ENCODE measurements at places on chromosomes 4 and X. TPM values are rescaled to one million over a fixed set of nuclear protein-coding genes. Genes with fewer than 3 reads are reported as not detected.

Gene RIPPLY1
- total RNA-seq, result not detected

DNA sequence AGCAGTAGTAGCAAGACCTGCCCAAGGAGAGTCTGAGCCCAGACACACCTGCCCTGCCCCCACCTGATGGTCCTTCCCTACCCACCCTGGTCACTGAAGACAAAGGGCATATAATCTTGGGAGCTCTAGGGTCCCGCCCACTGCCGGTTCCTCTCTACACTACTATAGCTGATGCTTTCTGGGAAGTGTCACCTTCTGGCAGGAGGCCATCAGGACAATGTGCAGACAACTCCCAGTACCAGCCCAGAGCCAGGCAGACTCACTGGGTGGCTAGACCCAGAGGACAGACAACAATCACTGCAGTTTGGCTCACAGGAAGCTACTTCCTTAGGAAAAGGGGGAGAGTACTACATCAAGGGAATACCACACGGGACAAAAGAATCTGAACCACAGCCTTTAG, 312.7 kb downstream of the SPRY1 start:
- DNase-seq, result no peak

DNA sequence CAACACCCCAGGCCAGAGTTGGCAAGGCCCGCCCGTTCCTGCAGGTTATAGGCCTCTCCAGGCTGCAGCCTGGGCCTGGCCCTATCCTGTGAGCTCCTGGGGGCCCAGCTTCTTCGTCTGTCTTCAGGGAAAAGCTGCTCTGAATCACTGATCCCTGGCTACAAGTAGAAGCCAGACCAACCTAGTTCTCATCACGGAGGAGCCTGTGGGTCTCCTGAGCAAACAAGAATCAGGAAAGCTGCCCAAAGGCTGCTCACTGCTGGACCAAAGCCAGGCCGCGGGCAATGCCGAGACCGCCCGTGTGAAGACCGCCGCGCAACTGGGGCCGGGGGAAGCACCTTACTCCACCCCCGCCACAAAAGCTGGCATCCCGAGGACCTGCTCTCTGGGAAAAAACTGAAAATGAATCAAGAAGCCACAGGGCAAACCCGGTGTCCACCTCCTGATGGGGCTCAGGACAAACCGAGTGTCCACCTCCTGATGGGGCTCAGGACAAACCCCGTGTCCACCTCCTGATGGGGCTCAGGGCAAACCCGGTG, 12.8 kb downstream of the CTBP1 start:
- DNase-seq, result no peak

DNA sequence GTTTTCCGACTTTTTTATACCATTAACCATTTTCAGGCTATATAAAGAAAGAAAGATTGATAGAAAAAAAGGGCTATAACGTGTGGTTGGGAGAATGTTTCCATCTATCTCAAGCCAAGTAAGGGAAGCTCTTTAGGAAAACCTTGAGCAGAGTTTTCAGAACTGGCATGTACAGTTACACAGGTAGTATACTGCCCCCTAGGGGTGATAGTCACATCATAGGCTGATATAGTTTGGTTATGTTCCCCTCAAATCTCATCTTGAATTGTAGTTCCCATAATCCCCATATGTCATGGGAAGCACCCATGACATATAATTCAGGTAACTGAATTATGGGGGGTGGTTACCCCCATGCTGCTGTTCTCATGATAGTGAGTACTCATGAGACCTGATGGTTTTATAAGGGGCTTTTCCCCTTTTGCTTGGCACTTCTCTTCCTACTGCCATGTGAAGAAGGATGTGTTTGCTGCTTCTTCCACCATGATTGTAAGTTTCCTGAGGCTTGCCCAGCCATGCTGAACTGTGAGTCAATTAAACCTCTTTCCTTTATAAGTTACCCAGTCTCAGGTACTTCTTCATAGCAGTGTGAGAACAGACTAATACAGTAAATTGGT, 186.8 kb downstream of the TMA16 start:
- DNase-seq, result no peak

Gene ALPK1
- total RNA-seq, result 17.8 TPM

Gene FANCB
- total RNA-seq, result 0.72 TPM

GRCh38 chr4:169361756-169362155, 91.0 kb upstream of the SH3RF1 start:
- DNase-seq, result no peak

- no peak for DNase-seq
These were observed 422.6 kb upstream of the DIPK2B start for GRCh38 chrX:45623266-45623665.

Gene FAM9B
- not detected for total RNA-seq

Gene FGF13
- 11.7 TPM for total RNA-seq

DNA sequence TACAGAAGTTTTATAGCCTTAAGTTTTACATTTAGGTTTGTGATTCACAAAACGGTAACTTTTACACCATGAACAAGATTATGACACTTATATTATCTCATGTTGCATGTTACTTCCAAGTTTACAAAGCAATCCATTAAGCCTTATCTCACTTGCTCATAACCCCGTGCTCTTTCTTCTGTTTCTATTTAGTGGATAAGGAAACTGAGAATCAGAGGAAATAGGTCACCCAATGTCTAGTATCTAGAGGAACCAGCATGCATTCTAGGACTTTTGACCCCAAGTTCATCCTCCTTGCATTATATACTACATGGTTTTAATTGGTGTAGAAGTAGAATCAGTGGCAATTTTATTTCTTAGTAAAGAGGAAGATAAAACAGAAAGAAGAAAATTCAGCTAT, 67.0 kb upstream of the ANXA3 start:
- DNase-seq, result no peak

DNA sequence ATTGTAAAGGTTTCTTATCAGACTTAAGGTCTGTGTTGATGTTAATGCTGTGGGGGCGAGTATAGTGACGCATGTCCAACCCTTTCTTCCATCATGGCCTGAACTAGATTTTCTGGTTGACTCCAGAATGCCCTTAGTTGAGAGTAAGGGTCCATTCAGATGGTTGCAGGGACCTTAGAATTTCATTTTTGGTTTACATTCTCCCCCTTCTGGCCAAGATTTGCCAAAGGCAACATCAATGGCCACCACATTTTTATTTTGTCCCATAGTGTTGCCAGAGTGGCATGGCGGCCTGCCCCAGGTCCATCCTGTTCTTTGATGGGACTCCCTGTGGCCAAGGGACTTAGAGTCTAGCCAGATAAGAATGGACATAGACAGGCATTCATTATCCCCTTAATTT, 368.5 kb downstream of the GPM6A start:
- no peak for DNase-seq

GRCh38 chr4:149370785-149371420, 444.7 kb downstream of the IQCM start:
- no peak for DNase-seq

Gene GC
- not detected for total RNA-seq
